ENCODE measurements at places on chromosomes 16 and 17.

- no peak for DNase-seq
Measured at GRCh38 chr17:19883537-19884215, 15.9 kb upstream of the ULK2 start.

GRCh38 chr16:81181013-81181720 is 57.3 kb upstream of the BCO1 start:
- peak; percentile 62 for DNase-seq

- no peak for DNase-seq
Measured at GRCh38 chr17:48981927-48982539, 13.6 kb upstream of the GIP start.

GRCh38 chr17:61492759-61493526 is 40.7 kb downstream of the TBX4 start:
- DNase-seq, result no peak

DNA sequence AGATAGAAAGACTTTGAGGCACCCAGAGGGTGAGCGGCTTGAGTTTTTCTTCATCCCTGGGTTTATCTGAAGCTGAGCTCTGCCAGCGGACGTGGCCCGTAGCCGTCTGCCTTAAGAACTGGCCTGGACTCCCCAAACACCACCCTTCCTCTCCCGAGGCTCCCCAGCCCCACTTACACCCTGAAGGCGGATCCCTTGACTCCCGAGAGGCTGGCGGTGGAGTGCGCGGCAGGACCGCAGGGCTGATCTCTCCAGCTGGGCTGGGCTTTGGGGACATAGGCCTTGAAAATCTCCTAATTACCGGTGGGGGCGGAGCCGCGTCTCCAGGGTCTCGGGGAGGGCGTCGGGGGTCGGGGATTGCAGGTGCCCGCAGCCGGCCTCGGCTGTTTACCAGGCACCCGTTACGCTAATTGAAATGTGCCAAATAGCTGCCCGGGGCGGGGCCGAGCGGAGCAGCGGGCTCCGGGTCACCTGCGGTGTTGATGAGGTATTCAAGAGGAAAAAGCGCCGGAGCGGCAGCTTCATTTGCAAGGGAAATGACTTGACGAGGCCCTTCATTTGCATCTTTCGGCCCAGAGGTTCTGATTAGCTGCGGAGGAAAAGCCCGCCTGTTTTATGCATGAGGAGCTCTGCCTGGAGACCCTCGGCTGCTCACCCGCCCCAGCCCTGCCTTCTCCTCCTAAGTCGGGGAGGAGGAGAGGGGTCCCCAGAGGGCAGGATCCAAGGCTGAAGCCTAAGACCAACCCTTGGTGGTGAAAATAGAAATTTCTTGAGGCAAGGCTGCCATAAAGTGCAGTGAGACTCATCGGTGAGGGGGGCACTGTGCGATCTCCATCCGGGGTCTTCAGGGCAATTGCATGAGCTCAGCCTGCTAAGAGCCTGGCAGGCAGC is 100.7 kb downstream of the MGAT5B start:
- peak; percentile 91 for DNase-seq

GRCh38 chr16:78363843-78364555 is 264.5 kb downstream of the WWOX start:
- no peak for DNase-seq

GRCh38 chr16:16915771-16916170 is 536.8 kb downstream of the NPIPA7 start:
- DNase-seq, result peak; percentile 85

- no peak for DNase-seq
Measured at GRCh38 chr17:75808905-75809621, 24.5 kb downstream of the UNK start.

DNA sequence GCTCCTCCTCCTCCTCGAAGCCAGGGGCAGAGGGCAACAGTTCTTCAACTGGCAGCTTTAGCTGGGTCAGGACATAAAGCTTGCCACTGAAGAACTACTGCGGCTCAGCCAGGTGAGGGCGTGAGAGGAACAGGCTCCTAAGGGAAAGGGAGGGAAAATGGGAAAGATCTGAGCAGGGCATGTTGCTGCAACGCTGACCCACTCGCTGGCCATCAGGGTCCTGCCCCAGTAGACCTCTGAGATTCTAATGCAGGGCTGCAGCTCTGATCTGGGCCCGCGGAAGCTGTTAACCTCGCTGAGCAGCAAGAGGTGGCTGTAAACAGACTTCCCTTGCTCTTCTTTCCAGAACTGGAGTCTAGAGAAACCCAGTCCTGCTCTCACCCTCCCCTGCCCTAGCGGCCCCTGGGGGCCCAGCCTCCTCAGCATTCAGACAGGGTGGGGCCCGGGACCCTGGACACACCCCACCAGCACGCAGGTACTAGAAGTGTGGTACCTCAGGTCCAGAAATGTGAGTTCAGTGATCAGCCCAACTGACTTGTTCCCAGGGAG is 3.8 kb upstream of the TLCD2 start:
- DNase-seq, result peak; percentile 75

DNA sequence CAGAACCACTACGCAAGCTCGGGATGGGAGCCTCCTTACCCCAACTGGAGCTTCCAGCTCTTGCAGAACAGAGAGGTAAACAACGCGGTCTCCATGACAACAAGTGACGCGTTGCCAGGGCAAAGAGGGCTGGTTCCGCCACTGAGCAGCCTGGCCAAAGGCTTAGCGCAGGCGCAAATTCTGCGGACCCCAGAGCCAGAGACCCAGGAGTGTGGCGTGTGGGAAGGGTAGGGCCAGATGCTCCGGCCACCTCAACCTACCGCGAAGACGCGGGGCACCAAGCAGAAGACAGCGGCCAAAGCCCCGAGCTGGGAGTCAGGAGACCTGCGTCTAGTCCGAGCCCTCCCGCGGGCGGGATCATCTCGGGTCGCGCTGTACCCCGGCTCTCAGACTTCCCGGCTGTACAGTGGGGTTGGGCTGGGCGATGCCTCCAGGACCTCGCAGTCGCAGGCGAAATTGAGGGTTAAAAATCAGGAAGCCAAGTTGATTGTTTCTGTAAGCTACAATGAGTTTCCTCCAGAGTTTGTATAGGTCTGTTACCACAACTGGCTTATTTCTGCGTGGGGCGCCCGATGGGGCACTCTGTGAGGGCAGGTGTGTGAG is at the start of gene TEKT1:
Gene TEKT1 (minus strand): TSS at position 69 of the 603 bp plus-strand sequence. CDS start 1,353 bp downstream, outside the sequence.
- no peak for DNase-seq

GRCh38 chr16:67517661-67518423 is 10.8 kb upstream of the RIPOR1 start:
- DNase-seq, result no peak

- no peak for DNase-seq
Measured at GRCh38 chr16:9625122-9625521, 533.7 kb downstream of the HAPSTR1 start.

DNA sequence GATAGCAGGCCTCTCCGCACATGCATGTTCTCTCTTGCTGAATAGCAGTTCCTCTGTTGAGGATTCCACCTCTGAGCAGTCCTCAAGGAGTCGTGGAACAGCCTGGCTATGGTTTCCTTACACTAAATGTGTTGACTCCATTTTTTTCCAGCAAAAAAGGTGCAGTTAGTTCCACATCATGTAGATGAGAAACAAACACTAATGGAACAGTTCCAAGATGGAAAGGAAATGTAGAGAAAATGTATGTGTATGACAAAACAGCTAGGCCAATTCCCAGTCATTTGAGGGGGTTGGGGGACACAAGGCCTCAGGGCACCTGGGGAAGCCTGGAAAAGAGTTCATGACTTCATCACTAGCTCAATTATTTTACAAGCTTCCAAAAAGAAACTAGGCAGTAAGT is 90.0 kb downstream of the CFDP1 start:
- DNase-seq, result no peak

- no peak for DNase-seq
Measured at GRCh38 chr16:10297341-10298006, 88.4 kb upstream of the ATF7IP2 start.

GRCh38 chr17:30942308-30943079 is 20.7 kb downstream of the ADAP2 start:
- no peak for DNase-seq

DNA sequence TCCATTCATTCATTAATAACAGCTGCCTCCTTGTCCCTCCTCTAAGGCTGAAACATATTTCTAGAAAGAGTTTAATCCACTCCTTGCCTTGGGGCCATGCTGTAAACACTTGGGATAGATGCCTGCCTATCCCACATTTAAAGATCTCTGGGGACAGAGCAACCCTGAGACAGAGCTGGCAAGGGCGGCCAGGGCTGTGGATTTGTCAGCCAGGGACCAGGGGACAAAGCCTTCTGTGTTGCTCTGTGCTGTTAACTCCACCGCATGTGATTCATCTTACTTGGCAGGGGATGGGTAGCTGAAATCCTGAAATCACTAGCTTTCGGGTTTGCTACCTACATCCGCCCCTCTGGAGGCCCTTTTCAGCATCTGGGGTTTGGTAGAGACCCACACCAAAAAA is 392.9 kb downstream of the SLC39A11 start:
- DNase-seq, result no peak

DNA sequence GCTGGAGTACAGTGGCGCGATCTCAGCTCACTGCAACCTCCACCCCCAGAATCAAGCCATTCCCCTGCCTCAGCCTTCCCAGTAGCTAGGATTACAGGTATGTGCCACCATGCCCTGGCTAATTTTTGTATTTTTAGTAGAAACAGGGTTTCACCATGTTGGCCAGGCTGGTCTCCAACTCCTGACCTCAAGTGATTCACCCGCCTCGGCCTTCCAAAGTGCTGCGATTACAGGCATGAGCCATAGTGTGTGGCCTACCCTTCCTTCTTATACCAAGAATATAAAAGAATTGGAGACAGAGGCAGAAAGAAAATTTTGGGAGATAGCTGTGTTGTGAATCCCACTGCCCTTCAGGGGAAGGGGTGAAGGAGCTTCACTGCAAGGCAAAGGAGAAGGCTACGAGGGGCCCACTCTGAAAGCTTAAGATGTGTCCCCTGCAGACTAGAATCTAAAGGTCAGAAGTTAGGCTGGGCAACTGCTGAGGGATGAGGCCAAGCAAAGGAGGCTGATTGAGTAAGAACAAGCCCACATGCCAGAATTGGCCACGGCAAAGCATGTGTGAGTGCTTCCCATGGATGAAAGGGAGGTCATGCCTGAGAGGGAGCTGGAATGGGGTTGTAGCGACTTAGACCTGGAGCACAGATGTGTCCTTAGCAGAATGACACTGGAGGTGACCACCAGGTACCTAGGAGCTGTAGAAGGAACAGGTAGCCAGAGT is 8.4 kb upstream of the CRYBA1 start:
- DNase-seq, result no peak

DNA sequence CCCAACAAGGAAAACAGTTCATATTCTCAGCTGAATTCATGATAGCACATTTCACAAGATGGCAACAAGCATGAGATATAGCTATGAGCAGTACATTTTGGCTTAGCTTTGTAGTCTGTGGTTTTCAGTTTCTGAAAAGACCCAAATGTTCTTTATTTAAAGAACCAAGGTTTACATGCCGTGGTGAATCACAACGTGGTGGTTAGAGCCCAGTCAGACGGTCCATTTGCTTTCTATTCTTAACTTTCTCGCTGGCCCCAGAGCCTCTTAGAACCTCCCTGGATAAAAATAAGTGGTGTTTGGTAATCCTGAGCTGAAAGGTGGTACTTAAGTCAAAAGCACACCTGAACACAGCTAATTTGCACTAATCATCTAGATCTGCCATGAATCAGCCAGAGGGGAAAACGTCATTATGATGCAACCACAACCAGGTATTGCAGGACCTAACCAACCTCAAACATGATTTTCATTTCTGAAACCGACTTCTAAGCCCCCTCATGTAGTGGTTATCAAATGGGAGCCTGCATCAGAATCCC is 18.6 kb upstream of the HAPSTR1 start:
- no peak for DNase-seq

DNA sequence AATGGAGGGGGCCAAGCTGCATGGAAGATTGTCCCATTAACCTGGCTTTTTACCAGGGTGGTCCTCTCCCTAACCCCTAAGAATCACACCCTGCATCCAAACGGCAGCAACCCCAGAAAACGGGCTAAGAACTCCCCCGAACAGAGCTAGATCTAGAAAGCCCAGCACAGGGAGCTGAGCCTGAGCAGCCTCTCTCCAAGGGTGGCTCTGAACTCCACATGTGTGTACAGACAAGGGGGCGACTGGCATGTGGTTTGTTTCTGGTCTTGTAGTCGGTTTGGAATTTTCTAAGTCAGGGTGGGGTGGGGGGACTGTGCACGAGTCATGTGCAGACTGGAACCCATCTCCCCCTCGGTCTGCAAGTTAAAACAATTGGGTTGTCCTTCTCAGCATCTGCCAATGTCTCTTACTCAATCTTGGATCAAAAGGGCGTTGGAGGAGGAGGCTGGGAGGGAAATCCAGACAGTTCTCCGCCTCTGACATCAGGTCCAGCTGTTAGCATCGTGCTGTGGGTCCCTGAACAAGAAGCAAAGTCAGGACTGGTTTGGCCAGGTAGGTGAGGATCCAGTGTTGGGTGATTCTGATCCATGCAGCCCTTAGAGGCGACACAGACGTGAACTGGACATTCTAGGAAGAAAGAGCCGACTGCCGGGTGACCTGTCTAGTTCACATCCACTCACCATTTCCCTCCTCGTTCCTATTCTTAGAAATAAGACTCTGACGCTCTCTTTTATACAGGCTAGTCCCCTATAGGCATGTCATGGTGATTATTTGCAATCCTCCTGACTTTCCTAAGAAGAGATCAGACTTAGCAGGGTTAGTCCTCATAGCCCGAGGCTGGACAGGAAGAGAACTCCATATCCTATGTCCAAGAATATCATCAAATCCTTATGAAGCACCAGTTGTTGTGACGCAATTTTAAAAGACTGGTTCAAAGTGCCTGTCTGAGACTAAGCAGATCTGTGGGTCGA is 381.8 kb downstream of the SOX9 start:
- DNase-seq, result no peak

DNA sequence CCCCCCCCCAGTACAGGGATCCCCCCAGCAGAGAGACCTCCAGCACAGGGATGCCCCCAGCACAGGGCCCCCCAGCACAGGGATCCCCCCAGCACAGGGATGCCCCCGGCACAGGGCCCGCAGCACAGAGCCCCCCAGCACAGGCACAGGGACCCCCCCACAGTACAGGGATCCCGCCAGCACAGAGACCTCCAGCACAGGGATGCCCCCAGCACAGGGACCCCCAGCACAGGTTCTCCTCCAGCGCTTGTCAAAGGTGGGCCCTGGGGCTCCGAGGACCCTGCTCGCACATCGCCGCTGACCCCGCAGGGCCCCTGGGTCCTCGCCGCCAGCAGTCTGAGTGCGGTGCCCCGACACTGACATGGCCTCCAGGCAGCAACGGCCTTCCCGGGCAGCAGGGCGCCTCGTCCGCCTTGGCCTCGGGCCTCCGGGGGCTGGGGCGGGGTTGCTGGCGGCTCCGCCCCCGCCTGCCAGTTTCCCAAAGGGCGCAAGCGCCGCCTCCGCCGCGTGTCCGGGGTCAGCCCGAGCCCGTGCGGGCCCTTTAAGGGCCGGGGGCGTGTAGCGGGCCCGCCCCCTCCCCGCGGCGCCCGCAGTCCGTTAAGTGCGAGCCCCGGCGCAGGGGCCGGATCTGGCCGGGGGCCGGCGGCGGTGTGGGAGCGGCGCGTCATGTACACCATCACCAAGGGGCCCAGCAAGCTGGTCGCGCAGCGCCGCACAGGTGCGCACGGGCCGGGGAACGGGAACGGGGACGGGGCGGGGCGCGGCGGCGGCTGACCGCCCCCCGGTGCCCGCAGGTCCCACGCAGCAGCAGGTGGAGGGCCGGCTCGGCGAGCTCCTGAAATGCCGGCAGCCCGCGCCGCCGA is at the start of gene MCRIP2:
Gene MCRIP2 (plus strand): TSS at position 503 of the 863 bp plus-strand sequence. CDS start 164 bp downstream, at position 667.
- peak; percentile 49 for DNase-seq

GRCh38 chr16:25478476-25478875 is 213.3 kb upstream of the HS3ST4 start:
- no peak for DNase-seq
